ENCODE measurements at places on chromosomes 6 and 20.

- DNase-seq: no peak
These were observed 30.5 kb upstream of the RHAG start for GRCh38 chr6:49666930-49667757.

DNA sequence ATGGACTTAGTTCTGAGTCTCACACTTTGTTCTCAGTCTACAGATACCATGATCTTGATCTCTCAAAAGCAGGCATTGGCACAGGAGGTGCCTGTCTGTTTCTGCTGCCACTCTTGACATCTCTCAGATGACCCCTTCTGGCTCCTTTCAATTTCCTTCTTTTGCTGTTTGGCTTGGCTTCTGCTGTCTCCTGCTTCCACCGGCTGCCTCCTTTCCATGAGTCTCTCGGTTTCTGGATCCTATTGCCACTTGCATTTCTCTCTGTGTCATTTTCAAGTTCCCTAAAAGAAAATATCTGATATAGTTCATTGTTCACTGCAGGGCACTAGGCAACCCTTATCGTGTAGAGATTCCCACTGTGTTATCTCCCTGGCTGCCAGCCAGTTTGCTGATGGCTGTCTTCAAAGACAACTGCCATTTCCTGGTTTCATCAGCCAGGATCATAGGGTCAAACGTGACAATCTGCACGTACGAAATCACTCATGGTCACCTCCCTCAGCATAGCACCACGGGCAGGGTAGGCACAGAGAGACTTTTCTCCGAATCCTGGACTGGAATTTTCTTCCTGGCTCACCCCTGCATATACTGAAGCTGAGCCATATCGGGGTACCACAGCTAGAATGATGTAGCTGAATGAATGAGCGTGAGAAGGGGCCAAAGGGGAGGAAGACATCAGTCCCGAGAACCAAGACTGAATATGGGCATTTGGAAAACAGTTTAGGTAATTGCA is 144.6 kb upstream of the TMEM170B start:
- DNase-seq: no peak

DNA sequence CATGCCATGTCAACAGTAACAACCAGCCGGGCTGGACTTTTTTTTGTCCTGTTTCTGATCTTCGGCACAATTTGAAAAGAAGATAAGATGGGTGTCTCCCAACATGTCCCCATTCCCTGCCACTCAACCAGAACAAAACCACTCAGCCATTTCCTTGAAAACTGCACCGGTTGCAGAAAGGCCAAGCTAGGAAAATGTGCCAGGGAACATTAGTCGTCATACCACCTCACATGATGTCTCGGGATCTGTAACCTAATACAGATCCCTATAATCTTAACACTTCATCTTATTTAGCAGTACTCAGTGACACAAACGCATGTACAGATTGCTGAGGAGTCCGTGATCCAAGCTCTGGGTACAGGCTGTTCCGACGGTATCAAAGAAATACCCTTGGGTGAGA is 46.5 kb downstream of the ALDH8A1 start:
- DNase-seq: no peak

- DNase-seq: peak; percentile 45
These were observed 178.4 kb upstream of the SUPT3H start for GRCh38 chr6:45555981-45556771.

DNA sequence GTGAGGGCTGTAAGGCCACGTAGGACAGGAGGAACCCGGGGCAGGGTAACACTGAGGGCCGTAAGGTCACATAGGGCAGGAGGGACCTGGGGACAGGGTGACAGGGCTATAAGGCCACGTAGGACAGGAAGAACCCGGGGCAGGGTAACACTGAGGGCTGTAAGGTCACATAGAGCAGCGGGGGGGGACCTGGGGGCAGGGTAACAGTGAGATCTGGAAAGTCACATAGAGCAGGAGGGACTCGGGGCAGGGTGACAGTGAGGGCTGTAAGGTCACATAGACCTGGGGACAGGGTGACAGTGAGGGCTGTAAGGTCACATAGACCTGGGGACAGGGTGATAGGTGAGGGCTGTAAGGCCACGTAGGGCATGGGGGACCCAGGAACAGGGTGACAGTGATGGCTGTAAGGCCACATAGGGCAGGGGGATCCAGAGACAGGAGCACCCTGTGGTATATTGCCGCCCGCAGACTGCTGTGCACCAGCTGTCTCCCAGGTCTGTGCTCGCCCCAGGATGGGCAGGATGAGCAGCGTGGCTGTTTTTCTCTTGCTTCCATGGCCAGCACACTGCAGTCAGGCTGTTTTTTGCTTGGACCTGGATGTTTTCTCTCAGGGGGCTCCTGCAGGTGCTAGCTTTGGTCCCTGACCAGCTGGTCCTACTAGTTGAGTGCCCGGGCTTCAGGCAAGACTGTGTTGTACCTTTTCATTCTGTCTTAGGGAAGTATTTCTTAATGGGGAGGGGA is 55.7 kb downstream of the SYTL3 start:
- no peak for DNase-seq

DNA sequence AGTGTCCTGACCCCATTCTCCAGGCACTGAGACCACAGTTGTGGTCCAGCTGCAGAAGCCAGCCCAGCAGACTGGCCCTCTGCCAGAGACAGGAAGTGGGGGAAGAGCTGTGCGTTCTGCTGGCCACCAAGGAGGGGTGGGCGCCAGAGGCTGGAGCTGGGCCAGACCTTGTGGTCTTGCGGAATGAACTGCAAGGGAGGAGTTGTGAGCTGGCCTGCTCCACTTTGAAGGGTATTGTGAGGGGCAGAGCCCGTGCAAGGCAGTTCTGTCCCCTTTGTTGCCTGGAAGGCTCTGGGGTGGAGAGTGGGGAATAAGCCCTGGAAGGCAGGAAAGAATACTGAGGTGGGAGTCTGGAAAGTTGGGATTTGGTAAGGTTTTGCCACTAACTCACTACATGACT is 3.6 kb upstream of the MDFI start:
- DNase-seq: peak; percentile 65

DNA sequence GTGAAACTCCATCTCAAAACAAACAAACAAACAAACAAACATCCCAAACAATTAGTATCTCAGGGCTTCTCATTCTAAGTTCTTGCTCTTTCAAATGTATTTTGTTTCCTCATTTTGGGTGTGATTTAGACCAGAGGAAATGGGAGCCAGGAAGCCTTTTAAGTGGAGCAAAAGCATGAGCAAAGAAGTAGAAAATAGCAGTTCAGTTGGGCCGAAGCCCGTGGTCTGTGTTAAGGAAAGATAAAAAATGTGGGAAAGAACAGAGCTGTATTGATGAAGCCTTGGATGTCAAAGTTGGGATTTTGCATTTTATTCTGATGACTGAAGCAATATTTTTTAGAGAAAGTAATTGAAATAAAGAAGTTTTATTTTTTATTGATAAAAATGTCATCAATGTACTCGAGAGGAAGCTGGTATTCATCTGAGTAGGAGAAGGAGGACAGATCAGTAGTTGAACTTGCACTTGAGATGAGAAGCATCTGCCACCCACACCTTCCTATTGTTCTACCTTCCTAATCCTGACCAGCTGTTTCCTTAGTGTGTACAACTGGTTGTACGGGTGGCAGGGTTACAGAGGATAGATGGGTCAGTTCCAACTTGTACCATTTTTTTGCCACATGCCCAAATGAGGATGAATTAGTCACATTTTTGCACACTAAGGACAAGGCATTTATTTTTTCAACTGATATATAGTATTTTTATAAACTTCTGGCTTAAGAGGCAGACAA is 56.1 kb downstream of the KIAA0408 start:
- no peak for DNase-seq

DNA sequence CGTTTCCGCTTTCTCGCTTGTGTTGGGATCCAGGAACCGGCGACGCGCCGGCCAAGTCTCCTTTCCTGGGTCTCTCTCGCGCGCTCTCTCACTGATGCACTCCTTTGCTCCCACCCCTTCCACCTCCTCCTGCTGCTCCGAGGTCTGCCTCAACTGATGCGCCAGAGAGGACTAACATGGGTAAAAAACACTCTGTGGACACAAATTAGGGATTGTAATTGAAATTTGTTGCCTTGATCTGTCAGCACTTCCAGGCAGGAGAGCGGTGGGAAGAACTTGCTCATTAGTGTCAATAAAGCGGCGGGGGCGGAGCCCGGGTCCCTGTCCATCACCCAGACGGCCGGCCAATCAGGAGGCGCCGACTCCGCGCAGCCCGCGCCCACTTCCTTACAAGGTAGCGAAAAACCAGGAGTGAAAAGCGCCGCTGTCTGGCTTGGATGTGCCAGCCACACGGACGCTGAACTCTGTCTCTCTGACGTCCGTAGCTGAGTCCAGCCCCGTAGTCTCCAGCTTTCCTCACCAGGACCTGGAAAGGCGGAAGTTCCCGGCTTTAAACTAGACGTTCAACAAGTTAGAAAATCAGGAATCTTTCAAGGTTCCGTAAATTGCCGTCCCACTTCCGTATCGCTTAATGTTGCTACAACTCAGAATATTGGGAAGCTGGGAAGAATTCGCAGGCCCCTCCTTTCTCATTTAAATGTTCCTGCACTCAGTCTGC is at the start of gene TBX18:
Gene TBX18, minus strand, starts transcription at position 267 of the 718 bp plus-strand sequence. CDS start 417 bp downstream, outside the sequence.
- DNase-seq: peak; percentile 84

- DNase-seq: no peak
These were observed 411.2 kb upstream of the SULF2 start for GRCh38 chr20:48196486-48196885.

Measured in astrocyte (in vitro differentiated cells and primary cell).